NCI-H460 (cell line): ENCODE measurements at places on chromosomes 6 and 20.
A peak's percentile ranks its signal among the peaks of the same experiment; 100 is the strongest.

- DNase-seq: no peak
Measured at GRCh38 chr20:41905199-41905598, 287.0 kb upstream of the CHD6 start.

GRCh38 chr6:126625019-126625418 is 285.1 kb downstream of the CENPW start:
- DNase-seq: peak; percentile 7

GRCh38 chr6:86487660-86488221 is 449.6 kb upstream of the HTR1E start:
- no peak for DNase-seq

DNA sequence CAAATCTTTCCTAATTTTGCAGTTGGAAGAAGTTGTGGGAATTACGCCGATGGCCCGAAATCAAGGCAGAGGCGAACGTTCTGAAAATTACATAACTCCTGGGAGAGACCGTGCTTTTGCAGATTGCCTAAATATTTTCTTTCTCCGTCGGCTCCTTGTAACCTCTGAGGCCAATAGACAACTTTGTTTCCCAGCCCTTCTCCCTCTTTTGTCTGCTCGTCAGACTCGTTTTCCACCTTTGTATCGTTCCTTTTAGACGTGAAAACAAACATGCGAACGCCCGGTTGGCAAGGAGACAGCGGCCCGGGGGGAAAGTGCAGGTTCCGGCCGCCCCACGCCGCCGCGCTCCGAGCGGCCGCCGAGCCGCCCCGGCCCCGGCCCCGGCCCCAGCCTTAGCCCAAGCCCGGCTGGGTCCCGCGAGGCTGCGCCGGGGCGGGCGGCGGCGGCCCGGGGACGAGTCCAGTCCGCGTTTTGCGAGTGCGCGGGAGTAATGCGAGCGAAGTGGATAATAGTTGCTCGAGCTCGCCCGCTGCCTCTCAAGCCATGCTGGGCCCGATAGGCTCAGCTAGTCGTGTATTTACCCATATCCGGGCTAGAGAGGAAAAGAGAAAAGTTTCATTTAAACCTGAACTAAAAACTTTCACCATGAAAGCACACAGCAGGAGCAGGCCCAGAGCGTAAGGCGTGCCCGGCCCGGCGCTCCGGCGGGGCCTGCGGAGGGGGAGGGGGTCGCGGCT is at the start of gene ARID1B:
Gene ARID1B (plus strand): TSS at position 539 of the 737 bp plus-strand sequence. CDS start 303 bp downstream, outside the sequence.
- peak; percentile 54 for DNase-seq

DNA sequence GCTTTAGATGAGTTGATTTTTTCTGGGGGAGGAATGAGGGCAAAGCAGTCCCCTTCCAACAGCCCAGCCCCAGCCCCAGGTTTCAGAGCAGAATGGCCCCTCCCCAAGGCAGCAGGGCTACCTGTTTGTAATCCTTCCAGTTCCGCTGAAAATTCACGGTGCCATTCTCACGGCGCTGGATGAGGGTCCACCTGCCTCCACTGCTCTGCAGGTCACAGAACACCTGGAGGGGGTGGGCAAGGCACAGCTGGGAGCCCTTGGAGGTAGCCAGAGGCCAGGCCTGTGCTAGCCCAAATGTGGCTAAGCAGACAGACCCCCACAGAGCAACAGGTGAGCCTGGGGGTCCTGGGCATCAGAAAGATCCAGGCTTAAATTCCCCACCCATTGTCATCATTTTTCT is 36.5 kb downstream of the ANGPT4 start:
- DNase-seq: no peak

GRCh38 chr6:41051873-41052272 is 1.1 kb upstream of the APOBEC2 start:
- DNase-seq: no peak

DNA sequence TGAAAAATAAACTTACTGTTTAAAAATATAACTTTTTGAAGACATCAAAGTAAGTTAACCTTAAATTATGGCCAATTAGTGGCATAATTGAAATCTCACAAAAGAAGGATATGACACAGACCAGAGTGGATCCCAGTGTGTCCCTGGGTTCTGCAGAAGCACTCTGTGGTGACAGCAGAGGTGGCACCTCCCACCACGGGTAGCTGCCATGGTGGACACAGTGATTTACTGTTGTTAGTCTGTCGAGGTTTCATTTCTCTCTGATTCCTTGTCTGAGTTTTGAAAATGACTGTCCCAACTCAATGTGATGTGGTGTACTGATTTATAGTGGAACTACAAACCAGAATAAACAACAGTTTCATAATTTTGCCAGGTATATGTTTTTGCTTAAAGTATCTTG is 76.5 kb downstream of the TULP4 start:
- DNase-seq: no peak

DNA sequence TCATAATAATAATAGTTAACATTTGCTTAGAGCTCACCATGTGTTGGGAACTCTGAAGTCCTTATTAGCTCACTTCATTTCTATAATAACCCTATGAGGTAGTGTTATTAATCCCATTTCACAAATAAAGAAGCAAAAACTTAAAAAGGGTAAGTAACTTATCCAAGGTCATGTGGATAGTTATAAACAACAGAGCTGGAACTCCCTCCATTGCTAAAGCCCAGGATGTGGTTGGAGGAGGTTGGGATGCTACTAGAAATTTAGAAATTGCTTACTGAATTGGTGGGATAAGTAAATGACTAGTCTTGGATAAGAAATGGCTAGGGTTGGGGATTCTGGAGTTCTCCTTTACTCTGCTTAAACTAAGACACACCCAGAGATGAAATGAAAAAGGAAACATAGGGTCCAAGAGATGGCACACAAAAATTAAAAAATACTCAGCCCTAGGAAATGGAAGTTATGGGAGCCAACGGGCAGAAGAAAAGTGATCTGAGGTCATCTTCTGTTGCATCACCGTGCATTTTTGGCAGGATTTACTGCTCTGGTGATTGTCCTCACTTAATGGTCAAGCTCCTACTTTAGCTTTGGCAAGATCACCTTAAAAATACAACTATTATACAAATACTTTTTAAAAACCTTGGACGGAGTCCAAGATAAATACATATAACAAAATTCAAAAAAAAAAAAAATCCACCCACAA is 7.7 kb upstream of the CLIC5 start:
- no peak for DNase-seq

DNA sequence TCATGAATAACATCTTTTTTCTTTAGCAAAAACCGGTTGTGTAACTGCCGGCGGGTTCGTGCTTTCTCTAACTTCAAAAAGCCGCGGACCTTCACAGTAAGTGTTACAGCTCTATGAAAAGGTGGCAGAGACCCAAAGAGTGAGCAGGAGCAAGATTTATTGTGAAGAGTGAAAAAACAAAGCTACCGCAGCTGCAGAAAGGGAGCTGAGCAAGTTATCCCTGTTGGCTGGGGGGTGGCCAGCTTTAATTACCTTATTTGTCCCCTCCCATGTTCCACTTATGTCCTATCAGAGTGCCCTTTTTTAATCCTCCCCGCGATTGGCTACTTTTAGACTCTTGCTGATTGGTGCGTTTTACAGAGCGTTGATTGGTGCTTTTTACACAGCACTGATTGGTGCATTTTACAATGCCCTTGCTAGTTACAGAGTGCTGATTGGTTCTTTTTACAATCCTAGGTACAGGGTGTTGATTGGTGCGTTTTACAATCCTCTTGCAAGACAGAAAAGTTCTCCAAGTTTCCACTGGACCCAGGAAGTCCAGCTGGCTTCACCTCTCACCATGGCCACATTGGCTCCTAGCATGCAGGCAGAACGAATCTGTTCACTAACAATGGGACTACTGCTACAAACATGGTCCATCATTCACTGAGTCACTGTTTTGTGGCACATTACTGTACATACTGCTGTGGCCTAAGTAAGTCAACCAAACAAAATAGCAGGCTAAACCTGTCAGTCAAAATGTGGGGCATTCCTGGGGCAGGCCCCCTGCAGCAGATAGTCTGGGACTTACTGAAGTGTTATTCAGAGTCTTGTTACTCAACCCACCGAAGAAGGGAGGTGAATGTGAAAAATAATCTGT is 52.8 kb downstream of the MYLIP start:
- no peak for DNase-seq

DNA sequence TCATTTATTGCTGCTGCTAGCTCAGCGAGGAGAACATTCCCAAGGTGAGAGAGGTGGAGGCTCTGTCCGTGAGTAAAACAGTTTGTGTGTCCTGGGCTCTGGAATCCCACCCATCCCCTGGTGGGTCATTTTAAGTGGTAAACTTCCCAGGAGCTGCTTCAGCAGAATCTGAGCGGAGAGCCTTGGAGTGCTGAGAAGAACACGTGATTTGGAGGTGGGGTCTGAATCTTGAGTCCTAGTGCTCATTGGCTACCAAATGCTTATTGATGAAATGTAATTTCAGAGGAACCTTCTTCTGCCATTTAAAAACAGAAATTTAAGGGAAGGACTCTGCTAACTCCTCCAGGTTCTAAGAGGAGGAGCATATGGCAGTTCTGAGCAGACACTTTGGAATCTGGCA is 132.4 kb downstream of the CDH26 start:
- DNase-seq: no peak

GRCh38 chr6:147449405-147450161 is 58.9 kb upstream of the SAMD5 start:
- no peak for DNase-seq

GRCh38 chr6:45633272-45633908 is 255.7 kb upstream of the SUPT3H start:
- no peak for DNase-seq

GRCh38 chr6:66344796-66345195 is 637.8 kb upstream of the EYS start:
- no peak for DNase-seq

DNA sequence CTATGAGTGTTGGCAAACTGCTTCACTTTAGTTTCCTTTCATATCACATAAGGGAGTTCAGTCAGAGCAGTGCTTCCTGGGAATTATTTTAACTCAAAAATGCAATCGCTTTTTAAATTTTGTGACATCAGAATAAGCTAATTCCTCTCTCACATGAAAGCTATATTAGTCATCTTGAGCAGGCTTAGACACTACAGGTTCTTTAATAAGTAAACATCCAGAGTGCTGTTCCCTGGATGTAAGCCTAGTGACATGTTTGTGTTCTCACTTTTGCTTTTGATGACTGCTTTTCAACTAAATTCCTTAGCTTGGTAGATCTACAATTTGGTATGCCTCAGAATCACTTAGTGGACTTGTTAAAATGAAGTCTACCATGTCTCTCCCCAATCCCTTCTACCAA is 252.7 kb upstream of the POU3F2 start:
- DNase-seq: no peak

- peak; percentile 29 for DNase-seq
Measured at GRCh38 chr6:168370310-168370991, 50.9 kb upstream of the DACT2 start.

DNA sequence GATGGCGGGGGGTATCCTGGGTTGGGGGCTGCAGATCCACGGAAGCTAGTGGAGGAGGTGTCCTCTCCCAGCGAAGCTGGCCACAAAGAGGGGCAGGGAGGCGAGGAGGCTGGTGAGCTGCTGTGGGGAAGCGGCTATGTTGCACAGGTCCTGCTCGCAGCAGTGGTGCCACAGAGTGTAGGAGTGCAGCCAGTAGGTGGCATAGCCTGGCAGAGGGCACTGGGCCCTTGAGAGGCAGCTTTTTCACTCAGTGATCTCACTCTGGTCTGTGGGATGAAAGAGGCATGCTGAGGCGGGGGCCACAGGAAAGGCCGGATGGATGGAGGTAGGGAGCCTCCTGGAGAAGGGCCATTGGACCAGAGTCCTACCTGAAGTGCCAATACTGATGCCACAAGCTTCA is 2.9 kb upstream of the LY6G6D start:
- DNase-seq: no peak

GRCh38 chr6:4661391-4661790 is 114.8 kb upstream of the CDYL start:
- no peak for DNase-seq

DNA sequence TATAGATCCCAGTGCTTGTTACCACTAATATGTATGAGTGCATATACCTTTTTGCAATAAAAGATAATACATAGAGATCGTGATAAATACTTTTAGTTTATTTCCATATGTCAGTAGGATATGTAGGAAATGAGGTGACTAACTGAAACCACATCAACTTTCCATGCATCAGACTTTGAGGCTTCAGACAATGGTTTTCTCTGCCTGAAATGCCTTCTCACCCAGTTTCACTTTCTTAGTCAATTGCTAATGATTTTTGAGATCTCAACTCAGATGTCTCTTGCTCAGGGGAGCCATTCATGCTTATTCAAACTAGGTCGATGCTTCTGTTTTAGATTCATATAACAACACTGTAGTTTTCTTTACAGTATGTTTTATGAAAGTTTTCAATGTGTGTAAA is 626.6 kb upstream of the ADGRB3 start:
- DNase-seq: no peak

DNA sequence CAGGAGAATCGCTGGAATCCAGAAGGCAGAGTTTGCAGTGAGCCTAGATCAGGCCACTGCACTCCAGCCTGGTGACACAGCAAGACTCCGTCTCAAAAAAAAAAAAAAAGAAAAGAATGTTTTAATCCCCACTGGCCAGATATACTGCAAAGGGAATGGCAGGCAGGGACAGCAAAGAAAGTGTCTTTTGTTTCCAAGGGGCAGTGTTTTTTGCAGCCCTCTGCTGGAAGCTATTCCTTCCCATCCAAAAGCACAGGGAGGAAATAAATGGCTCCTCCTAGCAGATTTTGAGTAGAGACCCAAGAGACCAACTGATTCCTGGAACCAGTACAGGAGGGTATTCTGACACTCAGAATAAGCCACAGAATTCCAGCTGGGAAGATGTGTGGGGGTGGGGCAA is 112.5 kb upstream of the STMND1 start:
- DNase-seq: no peak

DNA sequence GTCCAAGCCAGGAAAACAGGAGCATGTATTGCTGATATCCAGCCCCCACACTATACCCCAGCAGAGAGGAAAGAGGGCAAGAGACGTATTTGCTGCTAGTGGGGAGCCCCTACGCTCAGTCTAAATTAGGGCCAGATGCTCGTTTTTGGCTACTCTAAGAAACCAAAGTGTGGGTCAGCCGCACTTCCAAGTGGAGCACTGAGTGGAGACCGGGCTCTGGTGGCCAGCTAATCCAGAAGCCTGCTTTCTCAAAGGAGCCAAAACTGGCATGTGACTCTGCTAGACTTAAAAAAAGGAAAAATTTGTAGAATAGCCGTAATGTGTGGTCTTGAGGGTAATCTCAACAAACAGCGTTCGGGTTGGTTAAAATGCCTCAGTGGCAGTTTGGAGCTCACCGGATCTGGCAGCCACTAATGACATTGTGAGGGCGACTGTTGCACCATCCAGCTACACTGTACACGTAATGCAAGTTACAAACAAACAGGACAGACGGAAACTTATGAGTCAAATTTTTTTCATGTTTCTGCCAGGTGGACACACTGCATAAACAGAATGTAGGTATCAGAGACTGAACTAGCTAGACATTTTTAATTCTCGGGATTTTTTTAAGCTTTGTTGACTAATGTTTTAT is 230.9 kb downstream of the FOXC1 start:
- DNase-seq: peak; percentile 23

GRCh38 chr20:23049201-23050075 is at the start of gene THBD:
THBD (minus strand) TSS chr20:23049672; CDS start chr20:23049504, 168 bp downstream.
- peak; percentile 79 for DNase-seq
